ENCODE measurements at places on chromosomes 7 and 10.

- no peak for DNase-seq
Measured at GRCh38 chr10:91884536-91884935, 24.8 kb downstream of the FGFBP3 start.

DNA sequence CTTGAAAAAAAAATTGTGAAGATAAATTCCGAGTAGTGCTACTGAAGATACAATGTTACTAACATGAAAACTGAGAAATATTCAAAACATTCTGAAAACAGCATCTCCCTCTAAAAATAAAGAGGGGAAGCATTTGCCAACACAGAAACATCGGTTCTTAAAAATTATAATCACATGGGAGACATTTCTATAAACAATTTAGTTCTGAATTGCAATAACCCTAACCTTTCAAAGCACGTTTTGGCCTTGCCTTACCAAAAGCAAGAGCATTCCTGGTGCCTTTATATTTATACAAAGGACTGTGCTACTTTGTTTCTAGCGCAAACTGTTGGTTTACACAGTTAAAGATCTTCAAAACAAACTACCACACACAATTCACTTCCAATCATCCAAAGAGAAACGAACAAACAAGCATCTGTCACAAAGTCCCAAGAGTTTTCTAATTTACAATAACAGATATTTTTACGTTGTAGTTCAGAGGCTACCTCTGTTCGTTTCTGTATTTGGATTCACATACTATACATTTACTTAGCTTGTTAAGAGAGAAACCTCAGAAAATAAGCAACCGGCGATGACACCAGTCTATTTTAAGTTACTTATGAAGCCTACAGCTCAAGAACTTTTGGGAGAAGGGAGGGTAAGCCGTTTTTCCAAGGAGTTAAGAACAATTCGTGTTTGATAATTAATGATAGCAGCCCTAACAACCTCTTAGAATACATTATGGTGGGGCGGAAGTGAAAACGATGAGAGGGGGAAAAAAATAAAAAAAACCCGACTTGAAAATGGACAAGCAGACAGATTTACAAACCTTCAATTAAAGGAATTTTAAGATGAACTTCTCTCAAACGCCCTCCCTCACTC, 1.3 kb downstream of the ABI1 start:
- no peak for DNase-seq

GRCh38 chr10:110077436-110078130, 69.8 kb downstream of the ADD3 start:
- no peak for DNase-seq

DNA sequence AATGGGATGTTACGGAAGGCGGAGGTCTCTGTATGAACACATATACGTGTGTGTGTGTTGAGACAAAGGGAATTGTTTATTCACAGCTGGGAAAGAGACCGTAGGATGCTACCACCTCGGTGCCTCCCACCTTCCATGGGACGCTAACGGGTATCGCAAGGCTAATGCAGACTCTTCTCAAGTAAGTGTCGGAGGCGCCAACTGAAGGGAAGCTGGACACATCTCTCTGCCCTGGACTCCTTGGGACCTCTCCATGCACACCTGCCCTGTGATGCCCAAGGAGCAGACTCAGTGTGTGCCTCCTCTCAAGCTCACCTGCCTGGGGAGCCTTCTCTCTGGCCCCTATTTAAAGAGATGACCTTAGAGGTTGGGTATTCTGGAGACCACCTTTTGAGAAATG, 230.9 kb downstream of the DNAJB6 start:
- no peak for DNase-seq

DNA sequence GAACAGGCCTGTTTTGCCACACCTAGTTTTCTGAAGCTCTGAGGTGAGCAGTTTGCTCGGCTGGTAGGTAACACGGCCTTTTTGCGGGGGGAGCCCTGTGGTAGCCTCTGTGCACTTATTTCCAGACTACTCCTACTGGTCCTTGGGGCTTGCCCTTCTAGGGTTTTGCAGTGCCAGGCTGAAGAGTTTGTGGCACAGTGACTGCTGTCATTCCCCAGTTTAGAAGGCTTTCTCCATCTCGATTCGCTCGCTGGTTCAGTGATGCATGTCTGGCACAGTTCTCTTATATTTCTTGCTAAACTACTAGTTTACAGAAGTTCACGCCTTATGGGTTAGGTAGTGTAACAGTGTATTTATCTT, 711 bp downstream of the KIF20B start:
- DNase-seq: peak; percentile 3

GRCh38 chr7:111796671-111797070, 234.4 kb upstream of the IMMP2L start:
- DNase-seq: no peak

DNA sequence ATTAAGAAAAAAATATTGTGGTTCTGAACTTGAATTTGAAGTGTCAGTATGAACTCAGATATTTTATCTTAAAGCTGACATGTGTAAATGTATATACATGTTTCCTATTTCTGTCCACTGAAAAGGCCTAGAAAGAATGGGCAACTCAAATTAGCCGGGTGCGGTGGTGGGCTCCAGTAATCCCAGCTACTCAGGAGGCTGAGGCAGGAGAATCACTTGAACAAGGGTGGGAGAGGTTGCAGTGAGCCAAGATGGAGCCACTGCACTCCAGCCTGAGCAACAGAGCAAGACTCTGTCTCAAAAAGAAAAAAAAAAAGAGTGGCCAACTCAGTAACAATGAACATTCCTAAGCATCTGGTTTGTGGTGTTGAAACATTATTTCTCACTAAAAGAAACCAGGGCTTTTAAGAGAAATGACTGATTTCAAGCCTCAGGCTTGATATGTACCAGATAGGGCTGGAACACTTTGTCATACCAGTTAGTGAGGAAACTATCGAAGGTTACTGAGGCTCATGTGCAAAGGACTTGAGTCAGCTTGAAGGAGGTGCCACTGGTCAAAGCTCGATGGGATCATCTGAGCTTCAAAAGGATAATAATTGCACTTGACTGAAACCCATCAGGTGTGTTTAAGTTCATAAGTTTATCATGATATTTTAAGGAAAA, 40.5 kb downstream of the AOAH start:
- peak; percentile 39 for DNase-seq

DNA sequence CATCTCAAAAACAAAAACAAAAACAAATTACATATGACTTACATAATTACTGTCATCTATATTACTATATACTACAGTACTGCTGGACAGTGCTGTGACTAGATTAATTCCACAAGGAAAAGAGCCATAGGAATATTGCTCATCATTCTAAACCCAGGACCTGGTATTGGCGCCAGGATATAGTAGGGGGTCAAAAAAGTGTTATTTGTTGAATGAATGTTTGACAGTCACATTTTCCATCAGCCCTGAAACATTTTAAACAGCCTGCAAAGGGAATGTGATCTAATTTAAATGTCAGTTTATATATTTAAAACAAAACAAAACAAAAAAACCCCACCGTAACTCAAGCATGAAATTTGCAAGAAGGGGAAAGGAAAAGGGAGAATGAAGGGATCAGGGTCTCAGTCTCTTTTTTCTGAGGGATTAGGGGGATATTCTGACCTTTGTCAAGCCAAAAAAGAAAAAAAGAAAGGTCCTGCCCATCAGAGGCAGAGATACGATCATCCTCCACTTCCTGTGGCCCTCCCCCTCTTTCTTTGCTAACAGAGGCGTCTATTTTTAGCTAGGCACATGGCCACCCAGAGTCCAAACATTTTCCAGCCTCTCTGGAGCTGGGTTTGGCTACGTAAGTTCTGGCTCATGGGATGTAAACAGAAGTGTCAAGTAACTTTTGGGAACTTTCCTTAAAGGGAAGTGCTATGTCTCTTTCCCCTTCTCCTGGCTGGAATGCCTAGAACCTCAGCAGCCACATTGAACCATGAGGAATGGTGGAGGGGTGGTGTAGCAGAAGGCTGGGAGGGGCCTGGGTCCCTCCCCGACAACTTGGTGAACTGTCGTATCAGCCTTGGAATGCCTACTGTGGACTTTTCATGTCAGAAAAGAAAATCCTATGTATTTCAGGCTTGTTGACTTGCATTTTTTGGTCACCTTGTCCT, 44.6 kb upstream of the DLG5 start:
- no peak for DNase-seq

DNA sequence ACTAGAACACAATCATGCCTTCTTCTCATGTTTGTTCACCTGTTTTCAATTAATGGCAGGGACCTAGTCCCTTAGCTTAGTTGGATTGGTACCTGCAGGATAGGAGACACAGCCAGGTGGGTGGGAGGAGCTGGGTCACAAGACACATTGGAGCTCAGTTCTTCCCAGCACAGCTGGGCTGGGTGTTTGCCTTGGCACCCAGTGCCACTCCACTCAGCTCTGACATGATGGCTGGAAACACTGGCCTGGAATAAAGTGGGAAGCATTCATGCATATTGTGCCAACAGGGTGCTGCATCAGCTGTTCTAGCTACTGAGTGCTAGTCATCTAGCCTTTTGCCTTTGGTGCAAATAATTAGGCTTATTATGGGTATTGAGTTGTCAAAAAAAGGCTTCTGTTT, 226.1 kb downstream of the PTEN start:
- DNase-seq: no peak

DNA sequence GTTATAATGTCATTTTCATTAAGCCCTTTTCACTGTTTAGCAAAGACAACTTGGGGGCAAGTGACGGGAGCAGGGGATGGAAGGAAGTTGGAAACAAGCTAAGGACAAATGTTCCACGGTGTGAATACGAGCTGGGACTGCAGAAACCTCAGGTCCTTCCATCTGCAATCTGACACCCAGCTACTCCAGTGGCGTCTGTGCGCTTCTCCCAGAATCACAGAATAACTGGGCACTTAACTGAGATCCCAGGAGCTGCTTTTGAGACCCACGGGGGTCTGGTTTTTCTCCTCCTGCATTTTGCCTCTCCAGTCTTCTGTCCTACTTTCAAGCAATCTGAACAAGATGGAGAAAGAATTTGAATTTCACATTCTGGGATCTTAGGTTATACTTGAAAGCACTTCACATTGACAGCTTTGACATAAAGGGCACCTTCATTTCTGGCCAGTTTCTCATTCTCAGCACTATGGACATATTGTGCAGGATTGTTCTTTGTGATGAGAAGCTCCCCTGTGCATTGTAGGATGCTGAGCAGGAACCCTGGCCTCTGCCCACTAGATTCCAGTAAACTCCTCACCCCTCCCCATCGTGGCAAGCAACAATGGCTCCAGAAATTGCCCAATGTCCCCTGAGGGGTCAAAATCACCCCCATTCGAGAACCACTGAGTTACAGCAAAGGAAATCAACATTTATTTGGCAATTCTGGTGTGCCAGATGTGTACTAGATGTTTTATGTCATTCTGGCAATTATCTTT, 194.1 kb downstream of the CACNB2 start:
- DNase-seq: no peak
